IMR-90 (cell line): ENCODE measurements at places on chromosomes 4 and X.

DNA sequence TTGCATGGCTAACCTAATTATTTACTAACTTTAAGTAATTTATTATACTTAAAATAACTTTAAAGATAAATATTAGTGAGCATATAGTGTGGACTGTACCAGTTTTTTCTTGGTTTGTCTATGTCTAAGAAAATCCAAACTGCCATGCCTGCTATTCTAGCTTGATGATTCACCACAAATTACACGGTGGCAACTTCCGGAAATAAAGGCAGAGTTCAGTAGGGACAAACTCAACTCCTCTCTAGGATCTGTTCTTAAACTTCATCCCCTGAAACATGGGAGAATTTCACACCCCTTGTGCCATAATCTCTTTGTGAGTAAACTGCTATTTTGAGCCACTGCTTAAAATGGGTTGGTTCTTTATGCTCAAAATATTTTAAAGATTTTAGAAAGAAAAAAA lies 213.6 kb upstream of the NRK start:
- no peak for DNase-seq

GRCh38 chrX:56618323-56618722 lies 54.9 kb downstream of the UBQLN2 start:
- DNase-seq, result no peak

- no peak for DNase-seq
These were observed 228.6 kb upstream of the TACR3 start for GRCh38 chr4:103948244-103949018.

- no peak for DNase-seq
These were observed 65.6 kb downstream of the OR13H1 start for GRCh38 chrX:131609480-131609879.

DNA sequence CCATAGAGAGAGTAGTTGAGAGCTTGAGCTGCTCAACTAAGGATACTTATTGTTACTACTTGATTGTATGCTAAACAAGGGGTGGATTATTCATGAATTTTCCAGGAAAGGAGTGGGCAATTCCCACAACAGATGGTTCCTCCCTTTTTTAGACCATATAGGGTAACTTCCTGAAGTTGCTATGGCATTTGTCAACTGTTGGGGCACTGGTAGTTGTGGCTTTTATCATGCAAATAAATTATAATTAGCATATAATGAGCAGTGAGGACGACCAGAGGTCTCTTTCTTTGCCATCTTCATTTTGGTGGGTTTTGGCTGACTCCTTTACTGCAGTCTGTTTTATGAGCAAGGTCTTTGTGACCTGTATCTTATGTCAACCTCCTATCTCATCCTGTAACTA lies 1403.5 kb upstream of the PABPC4L start:
- no peak for DNase-seq

DNA sequence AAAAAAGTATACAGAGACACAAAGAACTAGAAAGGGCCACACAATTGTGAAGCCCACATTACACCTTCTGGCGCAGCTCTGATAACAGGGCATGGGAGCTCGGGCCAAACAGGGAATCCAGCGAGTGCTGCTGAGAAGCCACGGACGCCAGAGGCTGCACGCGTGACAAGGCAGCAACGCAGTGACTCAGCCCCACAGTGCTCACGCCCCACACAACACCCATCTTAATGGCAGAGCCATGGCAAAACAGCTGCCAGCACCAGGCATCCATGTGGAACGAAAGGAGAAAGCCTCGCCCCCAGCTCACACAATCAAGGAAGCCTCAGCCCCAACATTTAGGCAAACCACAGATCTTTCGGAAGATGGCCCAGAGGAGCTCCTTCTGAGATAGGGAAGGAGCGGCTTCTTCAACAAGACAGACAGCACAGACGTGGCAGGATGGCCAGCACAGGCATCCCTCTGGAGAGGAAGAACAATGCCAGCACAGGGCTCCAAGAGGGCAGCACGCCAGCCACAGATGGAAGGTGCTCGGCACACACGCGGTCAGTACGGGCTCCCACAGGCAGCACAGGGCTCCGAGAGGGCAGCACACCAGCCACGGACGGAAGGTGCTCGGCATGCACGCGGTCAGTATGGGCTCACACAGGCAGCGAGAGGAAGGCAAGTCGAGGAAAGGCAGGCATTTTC lies 33.1 kb downstream of the GAK start:
- DNase-seq, result no peak

GRCh38 chr4:26171941-26172340 lies 148.9 kb upstream of the RBPJ start:
- DNase-seq, result peak; percentile 100

DNA sequence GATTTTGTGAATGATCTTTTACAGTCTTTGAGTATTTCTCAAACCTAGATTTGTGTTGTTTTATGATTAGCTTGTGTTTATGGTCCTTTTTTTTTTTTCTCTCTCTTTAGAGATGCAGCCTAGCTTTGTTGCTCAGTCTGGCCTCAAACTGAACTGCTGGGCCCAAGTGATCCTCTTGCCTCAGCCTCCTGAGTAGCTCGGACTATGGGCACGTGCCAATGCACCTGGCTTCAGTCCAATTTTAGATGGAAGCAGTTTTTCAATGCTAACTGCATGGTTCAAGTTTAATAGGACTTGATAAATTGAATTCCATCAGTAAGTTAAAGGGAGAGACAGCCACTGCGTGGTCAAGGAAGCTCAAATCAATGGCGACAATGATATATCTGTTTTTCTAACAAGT lies 3.8 kb upstream of the FGG start:
- no peak for DNase-seq

GRCh38 chr4:157196046-157196445 lies 24.5 kb upstream of the GRIA2 start:
- no peak for DNase-seq

DNA sequence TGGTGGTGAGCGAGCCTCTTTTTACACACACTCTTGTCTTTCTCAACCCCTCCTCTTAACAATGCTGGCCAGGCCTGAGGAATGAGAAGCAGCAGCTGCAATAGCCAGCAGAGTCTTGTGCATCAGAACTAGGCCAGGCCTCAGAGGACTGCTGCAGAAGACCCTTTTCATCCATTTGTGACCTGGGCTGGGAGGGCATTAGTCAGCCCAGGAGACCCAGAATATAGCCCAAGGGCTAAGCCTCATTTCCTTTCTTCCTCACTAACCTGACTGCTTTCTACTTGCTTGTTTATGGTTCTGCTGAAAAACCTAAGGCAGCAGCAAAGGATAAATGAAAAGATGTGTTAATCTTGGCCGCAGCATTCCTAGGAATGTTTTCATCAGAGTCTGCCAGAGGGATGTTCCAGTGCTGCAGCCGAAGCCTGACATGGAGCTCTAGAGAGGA lies 254.7 kb upstream of the AR start:
- no peak for DNase-seq

- peak; percentile 77 for DNase-seq
These were observed 47.0 kb downstream of the SNX25 start for GRCh38 chr4:185256446-185256845.

- no peak for DNase-seq
These were observed 411.9 kb upstream of the ACTRT1 start for GRCh38 chrX:128464116-128464515.

GRCh38 chr4:86233681-86234080 lies 126.2 kb downstream of the MAPK10 start:
- peak; percentile 15 for DNase-seq

- no peak for DNase-seq
These were observed 205.4 kb downstream of the HS3ST1 start for GRCh38 chr4:11223311-11223710.

- peak; percentile 21 for DNase-seq
These were observed 175.1 kb upstream of the KIT start for GRCh38 chr4:54482529-54483200.

- DNase-seq, result peak; percentile 76
These were observed at the start of gene IL13RA1 for GRCh38 chrX:118726887-118727685. Gene IL13RA1, plus strand, starts transcription at chrX:118727606. Its CDS starts 33 bp downstream, at chrX:118727639.
